Right ventricle myocardium superior (tissue), 1 donor: ENCODE measurements at places on chromosomes 6 and 20. TPM values are rescaled to one million over a fixed set of nuclear protein-coding genes. Genes with fewer than 3 reads are reported as not detected.
A peak's percentile ranks its signal among the peaks of the same experiment; 100 is the strongest.

DNA sequence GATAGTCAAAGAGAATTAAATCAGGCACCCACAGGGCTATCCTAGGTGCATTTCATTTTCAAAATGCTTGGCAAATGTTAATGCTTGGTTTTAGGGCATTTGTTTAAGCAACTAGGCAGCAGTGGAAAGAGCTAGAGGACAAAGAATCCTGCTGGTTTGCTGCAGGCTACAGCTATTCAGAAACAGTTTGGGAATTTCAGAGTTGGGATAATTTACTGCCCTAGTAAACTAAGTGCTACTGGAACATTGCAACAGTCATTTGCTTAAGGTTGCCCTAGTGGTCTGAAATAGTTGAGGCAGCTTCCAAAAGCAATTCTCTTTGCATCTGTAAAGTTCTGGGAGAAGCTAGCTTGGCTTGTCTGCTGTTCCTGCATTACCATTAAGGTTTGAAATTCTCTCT is 312.7 kb downstream of the LAMA2 start:
- no peak for DNase-seq

GRCh38 chr6:53929041-53929820 is 134.4 kb downstream of the LRRC1 start:
- no peak for DNase-seq

GRCh38 chr6:149754548-149754947 is 5.0 kb downstream of the PCMT1 start:
- DNase-seq = no peak

- DNase-seq = no peak
Measured at GRCh38 chr6:31174378-31174777, 3.9 kb upstream of the POU5F1 start.

DNA sequence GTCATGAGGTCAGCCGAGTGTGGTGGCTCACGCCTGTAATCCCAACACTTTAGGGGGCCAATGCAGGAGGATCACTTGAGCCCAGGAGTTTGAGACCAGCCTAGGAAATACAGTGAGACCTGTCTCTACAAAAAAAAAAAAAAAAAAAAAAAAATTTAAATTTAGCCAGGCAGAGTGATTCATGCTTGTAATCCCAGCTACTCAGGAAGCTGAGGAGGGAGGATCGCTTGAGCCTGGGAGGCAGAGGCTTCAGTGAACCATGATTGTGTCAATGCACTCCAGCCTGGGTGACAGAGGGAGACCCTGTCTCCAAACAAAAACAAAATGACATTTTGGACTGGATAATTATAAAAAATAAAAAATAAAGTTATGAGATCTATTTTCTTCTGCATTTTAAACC is 56.2 kb downstream of the ADGRF1 start:
- no peak for DNase-seq

GRCh38 chr6:105178110-105178509 is 1.7 kb downstream of the POPDC3 start:
- no peak for DNase-seq

GRCh38 chr6:136600818-136601217 is 50.6 kb upstream of the MAP7 start:
- no peak for DNase-seq

- peak; percentile 93 for DNase-seq
Measured at GRCh38 chr6:43491750-43492661, 14.6 kb downstream of the TJAP1 start.

DNA sequence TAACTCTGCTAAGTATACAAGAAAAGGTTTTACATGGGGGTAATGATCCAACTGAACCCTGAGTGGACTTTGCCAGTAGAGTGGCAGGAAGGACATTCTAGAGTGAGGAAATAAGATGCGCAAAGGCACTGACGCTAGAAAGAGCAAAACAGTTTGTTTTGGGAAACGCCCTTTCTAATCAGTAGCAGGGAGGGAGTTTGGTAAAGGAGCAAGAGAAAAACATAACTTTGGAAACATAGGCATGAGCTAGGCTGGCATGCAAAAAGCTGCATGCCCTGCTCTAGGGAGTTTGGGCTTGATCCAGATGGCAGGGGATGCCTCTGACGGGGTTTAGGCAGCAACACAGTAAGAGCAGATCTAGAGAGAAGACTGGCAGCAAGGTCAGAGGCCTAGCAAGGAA is 135.2 kb downstream of the DST start:
- DNase-seq = peak; percentile 62

DNA sequence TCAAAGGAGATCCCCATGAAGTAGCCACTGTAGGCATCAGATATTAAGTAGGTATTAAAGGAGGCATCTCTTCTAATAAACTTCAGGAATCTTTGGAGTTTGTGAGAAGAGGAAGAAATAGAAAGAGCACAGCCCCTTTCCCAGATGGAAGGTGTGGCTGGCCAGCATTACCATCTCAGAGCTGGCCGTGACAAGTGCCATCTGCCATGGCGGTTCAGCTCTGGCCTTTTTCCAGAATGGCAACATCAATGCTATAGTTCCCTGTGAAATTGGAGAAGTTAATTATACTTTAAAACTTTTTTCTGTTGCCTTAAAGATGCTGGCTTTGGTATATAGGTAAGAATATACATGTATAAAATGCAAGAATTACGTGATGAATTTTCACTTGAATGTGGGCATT is 51.9 kb upstream of the MCUR1 start:
- DNase-seq = no peak

DNA sequence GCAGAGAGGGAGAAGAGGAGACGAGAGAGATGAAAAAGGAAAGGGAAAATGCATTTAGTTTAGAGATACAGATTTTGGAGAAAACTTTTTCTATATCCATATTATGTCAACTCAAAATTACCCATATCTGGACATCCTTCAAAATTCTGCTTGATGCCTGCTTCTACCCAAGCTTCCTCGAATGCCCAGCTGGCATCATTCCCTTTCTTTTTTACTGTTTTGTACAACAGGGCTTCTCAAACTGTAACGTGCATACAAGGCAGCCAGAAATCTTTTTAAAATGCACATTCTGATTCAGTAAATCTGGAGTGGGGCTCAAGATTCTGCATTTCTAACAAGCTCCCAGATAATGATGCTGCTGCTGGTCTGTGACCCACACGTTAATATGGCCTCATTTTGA is 462.8 kb upstream of the CHD6 start:
- no peak for DNase-seq

GRCh38 chr6:149337320-149337719 is 19.8 kb downstream of the TAB2 start:
- DNase-seq = no peak

Gene TAAR8
- total RNA-seq = not detected

Gene FAM110A
- total RNA-seq = 1.9 TPM

Gene FHL5
- total RNA-seq = 7.2 TPM
